ENCODE measurements at places on chromosomes 5 and 9.

- no peak for DNase-seq
Observed at GRCh38 chr5:52277101-52277500, 510.6 kb upstream of the ITGA1 start.

- no peak for DNase-seq
Observed at GRCh38 chr9:38689678-38690077, 30.3 kb downstream of the FAM240B start.

DNA sequence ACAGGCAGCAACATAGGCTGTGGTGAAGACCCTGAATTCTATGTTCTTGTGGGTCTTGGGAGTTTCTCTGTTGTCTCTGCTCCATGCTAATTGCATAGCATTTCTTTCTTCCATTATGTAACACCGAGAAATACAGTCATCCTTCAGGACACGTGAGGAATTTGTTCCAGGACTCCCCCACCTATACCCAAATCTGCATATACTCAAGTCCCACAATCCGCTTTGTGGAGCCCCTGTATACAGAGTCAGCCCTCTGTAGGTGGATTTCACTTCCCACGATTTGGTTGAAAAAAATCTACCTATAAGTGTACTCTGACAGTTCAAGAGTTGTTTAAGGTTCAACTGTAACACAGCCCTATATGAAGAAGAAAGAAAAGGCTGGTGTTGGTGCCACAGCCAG, 22.1 kb downstream of the ANKRD33B start:
- DNase-seq, result no peak

GRCh38 chr5:151958111-151958510, 33.5 kb upstream of the GLRA1 start:
- no peak for DNase-seq

DNA sequence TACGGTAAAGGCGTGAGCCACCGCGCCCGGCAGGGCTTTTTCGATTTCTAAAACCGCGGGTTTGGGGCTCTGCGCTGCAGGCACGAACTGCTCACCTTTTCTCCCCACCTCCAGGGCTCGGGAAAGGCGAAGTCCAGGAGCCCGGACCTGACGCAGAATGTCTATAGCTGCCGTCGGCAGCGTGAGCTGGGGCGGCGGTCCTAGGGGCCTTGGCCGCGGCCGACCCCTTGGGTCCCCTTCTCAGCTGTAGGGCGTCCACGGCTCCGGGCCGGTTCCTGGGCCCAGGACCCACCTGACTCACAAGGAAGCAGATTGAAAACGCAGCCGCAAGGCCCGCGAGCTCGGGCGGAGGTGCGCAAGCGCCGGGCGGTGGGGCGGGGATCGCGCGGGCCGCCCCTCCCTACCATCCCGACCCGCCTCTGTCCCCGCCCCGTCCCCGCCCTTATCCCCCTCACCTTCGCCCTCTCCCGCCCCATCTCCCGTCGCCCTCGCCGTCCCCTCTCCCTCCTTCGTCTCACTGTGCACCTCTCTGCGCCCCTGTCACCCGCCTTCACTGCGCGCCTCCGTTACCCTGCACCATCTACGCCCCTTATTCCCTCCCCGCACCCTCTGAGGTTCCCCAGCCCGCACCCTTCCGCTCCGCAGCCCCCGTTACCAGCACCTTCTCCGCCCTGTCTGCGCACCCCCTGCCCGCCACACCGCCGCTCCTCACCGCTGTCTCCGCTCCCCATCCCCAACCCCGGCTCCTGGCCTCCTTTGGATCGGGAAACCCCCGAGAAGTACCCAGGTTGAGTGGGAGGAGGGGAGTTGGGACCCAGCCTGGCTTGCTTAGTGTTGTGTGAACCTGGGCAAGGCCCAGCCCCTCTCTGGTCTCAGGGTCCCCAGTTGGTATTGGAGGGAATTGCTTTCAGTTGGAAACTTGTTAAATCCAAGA, at the start of gene HDHD3:
TSS of gene HDHD3 (minus strand) at position 353 of the 934 bp plus-strand sequence. CDS start 2,632 bp downstream, outside the sequence.
- DNase-seq, result no peak

GRCh38 chr5:115530426-115530825, 14.1 kb downstream of the FEM1C start:
- no peak for DNase-seq

- no peak for DNase-seq
Observed at GRCh38 chr9:135224921-135225541, 137.6 kb downstream of the OLFM1 start.

DNA sequence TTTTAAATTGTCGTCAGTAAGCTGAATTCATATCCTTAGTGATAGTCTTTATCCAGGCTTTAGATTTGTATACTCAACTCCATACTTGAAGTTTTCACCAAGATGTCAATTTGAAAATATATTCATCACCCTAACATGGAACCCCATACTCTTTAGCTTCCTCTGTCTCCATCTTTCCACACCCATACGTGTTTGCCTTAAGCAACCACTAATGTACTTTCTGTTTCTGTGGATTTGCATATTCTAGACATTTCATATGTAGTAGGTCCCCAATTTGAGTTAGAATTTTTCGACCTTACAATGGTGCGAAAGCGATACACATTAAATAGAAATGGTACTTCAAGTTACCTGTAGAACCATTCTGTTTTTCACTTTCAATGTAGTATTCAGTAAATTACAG, 65.2 kb downstream of the NSD1 start:
- no peak for DNase-seq

GRCh38 chr9:77648234-77649108, at the start of gene GNA14:
TSS of gene GNA14 (minus strand) at chr9:77648322. CDS start at chr9:77647793, 529 bp downstream.
- DNase-seq, result peak; percentile 3

GRCh38 chr9:116212986-116213692, 59.5 kb downstream of the PAPPA start:
- DNase-seq, result no peak

DNA sequence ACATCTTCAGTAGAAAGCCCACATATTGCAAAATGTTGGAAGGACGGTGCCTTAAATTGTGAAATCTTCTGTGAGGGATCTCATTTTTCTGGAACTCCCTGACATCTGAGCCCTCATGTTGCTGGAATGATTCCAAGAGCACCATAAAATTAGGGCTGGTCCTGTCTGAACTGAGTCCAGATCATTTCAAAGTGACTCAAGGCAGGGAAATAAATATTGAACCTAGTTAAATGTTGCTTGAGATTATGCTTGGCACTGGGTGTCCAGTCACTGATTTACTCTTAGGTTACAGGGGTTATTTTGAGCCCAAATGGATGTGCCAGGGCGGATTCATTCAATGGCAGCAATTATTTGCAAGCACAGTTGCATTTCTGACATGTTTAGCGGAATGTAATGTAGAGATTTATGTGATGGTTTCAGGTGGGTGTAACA, 437.0 kb downstream of the PIK3R1 start:
- DNase-seq, result no peak

- no peak for DNase-seq
Observed at GRCh38 chr5:144697847-144698262, 527.2 kb downstream of the KCTD16 start.

GRCh38 chr9:34328500-34328986, 525 bp downstream of the KIF24 start:
- DNase-seq, result no peak
